Glutamatergic neuron (in vitro differentiated cells): ENCODE measurements at places on chromosomes 13 and 19. TPM values are rescaled to one million over a fixed set of nuclear protein-coding genes. Genes with fewer than 3 reads are reported as not detected.
A peak's percentile ranks its signal among the peaks of the same experiment; 100 is the strongest.

The PRX gene
- total RNA-seq, result 4.7 TPM

The SLITRK1 gene
- total RNA-seq, result 69.8 TPM

The FSD1 gene
- total RNA-seq, result 156 TPM

The EEF1AKMT1 gene
- 2.9 TPM for total RNA-seq

The TSHZ3 gene
- total RNA-seq, result 7.4 TPM

The CDX2 gene
- 1.1 TPM for total RNA-seq

The ZNF155 gene
- 12.3 TPM for total RNA-seq

The PRTN3 gene
- not detected for total RNA-seq

The ATP8B3 gene
- 2.5 TPM for total RNA-seq

The PRRG2 gene
- 0.29 TPM for total RNA-seq

The ZNF415 gene
- total RNA-seq, result 12.7 TPM

The SIGLEC7 gene
- not detected for total RNA-seq

The OR4F17 gene
- not detected for total RNA-seq

The KLK2 gene
- total RNA-seq, result not detected

- H3K4me3 ChIP-seq, result no peak overlapping the region
- H3K4me1 ChIP-seq, result no peaks in the 10 kb centered on the region
- no peak overlapping the region for H3K27ac ChIP-seq
- H3K36me3 ChIP-seq, result no peaks in the 10 kb centered on the region
Measured at GRCh38 chr19:47545061-47545948, 27.6 kb downstream of the ZNF541 start.

GRCh38 chr19:1923319-1923718 lies 17.7 kb upstream of the CSNK1G2 start:
- no peaks in the 10 kb centered on the region for H3K27me3 ChIP-seq
- no peak for DNase-seq
- no peak overlapping the region for H3K27ac ChIP-seq
- no peaks in the 10 kb centered on the region for H3K36me3 ChIP-seq

- no peak for DNase-seq
- H3K27me3 ChIP-seq, result peaks cover 4% of the 10 kb centered on the region
- H3K36me3 ChIP-seq, result no peaks in the 10 kb centered on the region
- no peaks in the 10 kb centered on the region for H3K4me1 ChIP-seq
- H3K27ac ChIP-seq, result no peak overlapping the region
Measured at GRCh38 chr13:38213314-38213713, 136.3 kb upstream of the UFM1 start.

GRCh38 chr19:711254-711653 lies 2.5 kb downstream of the PALM start:
- peaks cover 25% of the 10 kb centered on the region for H3K27me3 ChIP-seq
- H3K4me3 ChIP-seq, result peak overlapping the region; percentile 94
- H3K36me3 ChIP-seq, result peaks cover 5% of the 10 kb centered on the region
- H3K27ac ChIP-seq, result peak overlapping the region; percentile 98
- peaks cover 18% of the 10 kb centered on the region for H3K4me1 ChIP-seq
- no peak for DNase-seq

- no peaks in the 10 kb centered on the region for H3K27me3 ChIP-seq
- no peak for DNase-seq
- H3K36me3 ChIP-seq, result no peaks in the 10 kb centered on the region
- no peaks in the 10 kb centered on the region for H3K4me1 ChIP-seq
- no peak overlapping the region for H3K27ac ChIP-seq
Measured at GRCh38 chr13:84609716-84610115, 727.4 kb upstream of the SLITRK1 start.

DNA sequence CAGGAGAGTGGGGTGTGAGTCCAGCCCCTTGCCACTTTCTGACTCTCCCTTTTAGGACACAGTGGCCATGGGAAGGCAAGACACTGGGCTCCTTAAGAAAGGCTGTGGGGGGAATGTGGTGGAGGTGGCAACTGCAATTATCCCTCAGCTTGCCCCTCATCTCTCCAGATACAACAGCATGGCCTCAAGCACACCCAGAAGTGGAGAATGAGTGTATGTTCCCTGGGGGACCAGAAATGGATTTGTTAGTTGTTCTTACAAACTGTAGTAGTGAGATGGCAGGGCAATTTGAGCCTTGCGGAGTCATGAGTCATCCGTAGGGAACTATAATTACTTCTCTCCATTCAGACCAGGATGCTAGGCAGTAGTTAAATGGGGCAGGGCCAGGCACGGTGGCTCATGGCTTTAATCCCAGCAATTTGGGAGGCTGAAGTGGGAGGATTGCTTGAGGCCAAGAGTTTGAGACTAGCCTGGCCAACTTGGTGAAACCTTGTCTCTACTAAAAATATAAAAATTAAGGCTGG lies 25.6 kb upstream of the CXCL17 start:
- DNase-seq, result peak; percentile 17
- H3K4me3 ChIP-seq, result no peak overlapping the region
- H3K27ac ChIP-seq, result peak overlapping the region; percentile 71
- peaks cover 2% of the 10 kb centered on the region for H3K27me3 ChIP-seq
- no peaks in the 10 kb centered on the region for H3K36me3 ChIP-seq
- peaks cover 9% of the 10 kb centered on the region for H3K4me1 ChIP-seq

DNA sequence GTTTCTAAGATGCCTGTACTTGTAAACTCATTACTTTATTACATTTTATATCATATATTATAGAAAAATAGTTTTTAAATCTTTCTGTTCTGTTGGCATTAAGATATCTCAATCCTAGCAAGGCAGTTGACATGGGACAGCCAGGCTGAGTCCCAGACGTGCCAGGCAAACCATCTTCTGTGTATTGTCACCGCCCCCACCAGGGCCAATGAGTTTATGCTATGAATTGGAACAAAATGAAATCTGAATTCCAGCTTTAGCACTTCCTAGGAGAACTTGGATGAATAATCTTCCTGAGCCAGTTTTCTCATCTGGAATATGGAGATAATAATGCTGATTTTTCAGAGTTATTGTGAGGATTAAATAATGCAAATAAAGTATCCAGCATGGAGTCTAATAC lies 79.9 kb upstream of the GSX1 start:
- H3K27me3 ChIP-seq, result no peaks in the 10 kb centered on the region
- no peak overlapping the region for H3K27ac ChIP-seq
- DNase-seq, result no peak
- no peaks in the 10 kb centered on the region for H3K36me3 ChIP-seq
- no peak overlapping the region for H3K4me3 ChIP-seq
- H3K4me1 ChIP-seq, result no peaks in the 10 kb centered on the region

DNA sequence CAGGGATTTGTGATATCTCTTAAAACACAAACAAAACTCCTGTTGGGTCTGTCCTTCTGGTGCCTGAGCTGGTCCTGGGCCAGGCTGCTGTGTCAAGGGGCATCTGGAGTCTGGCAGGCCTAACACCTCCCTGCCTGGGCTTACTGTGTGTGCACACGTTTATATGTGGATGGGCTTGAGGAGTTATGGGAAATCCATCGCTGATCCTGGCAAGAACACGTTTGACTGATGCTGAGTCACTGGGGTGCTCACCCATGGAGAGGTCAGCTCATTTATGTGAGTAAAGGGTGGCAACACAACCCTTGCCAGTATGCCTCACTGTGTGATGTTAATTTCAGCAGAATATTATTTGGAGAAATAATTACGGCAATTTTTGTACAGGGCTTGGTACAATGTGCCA lies 44.5 kb upstream of the PCDH8 start:
- H3K27ac ChIP-seq, result no peak overlapping the region
- H3K4me1 ChIP-seq, result peaks cover 40% of the 10 kb centered on the region
- no peak for DNase-seq
- no peak overlapping the region for H3K4me3 ChIP-seq

- H3K27ac ChIP-seq, result no peak overlapping the region
- no peaks in the 10 kb centered on the region for H3K36me3 ChIP-seq
- no peak overlapping the region for H3K4me3 ChIP-seq
- no peak for DNase-seq
Measured at GRCh38 chr13:48158290-48158689, 63.4 kb upstream of the MED4 start.

DNA sequence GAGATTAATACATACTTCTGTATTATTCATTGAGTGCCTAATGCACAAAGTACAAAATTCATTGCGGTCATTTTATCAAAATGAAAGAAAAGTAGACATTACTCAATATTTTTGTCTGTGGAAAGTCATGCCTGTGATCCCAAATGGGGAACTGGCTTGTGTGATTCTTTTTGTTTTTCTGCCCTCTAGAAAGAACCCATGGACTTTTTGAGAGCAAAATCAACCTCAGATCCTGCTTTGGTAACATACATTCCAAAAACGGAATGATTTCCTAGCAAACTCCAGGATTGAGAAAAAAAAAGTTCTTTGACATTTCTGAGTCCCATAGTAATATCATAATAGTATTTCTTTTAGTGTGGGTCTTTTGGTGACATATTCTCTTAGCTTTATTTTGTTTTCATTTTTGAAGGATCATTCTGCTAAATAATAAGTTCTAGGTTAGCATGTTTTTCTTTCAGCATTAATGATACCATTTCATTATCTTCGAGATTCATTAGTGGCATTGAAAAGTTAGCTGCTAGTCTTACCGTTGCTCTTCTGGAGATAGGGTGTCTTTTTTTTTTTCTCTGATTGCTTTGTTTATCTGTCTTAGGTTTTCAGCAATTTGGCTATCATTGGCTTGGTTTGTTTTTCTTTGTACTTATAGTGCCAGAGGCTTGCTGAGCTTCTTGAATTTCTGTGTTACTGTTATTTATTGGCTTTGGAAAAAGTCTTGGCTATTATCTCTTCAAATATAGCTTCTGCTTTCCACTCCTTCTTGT lies 102.4 kb upstream of the CSNK1A1L start:
- no peak for DNase-seq
- H3K4me3 ChIP-seq, result no peak overlapping the region
- H3K27ac ChIP-seq, result no peak overlapping the region
- no peaks in the 10 kb centered on the region for H3K4me1 ChIP-seq
- H3K36me3 ChIP-seq, result no peaks in the 10 kb centered on the region

DNA sequence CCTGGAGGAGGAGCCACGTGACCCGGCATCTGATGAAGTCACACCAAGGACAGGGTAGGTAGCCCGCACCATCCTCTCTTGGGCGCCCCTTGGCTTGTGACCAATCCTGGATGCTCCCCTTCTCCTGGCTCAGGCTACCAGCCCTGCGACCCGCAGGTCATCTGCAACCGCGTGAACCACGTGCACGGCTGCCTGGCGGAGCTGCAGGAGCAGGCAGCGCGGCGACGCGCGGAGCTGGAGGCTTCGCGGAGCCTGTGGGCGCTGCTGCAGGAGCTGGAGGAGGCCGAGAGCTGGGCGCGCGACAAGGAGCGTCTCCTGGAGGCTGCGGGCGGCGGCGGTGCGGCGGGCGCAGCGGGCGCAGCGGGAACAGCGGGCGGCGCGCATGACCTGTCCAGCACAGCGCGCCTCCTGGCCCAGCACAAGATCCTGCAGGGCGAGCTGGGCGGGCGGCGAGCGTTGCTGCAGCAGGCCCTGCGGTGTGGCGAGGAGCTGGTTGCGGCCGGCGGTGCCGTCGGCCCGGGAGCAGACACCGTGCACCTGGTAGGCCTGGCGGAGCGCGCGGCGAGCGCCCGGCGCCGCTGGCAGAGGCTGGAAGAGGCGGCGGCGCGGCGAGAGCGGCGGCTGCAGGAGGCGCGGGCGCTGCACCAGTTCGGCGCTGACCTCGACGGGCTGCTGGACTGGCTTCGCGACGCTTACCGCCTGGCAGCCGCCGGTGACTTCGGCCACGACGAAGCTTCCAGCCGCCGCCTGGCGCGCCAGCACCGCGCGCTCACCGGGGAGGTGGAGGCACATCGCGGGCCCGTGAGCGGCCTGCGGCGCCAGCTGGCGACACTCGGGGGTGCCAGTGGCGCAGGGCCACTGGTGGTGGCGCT lies 45.9 kb downstream of the SPTBN4 start:
- no peak overlapping the region for H3K27ac ChIP-seq
- peaks cover 2% of the 10 kb centered on the region for H3K4me1 ChIP-seq
- peak; percentile 74 for DNase-seq

DNA sequence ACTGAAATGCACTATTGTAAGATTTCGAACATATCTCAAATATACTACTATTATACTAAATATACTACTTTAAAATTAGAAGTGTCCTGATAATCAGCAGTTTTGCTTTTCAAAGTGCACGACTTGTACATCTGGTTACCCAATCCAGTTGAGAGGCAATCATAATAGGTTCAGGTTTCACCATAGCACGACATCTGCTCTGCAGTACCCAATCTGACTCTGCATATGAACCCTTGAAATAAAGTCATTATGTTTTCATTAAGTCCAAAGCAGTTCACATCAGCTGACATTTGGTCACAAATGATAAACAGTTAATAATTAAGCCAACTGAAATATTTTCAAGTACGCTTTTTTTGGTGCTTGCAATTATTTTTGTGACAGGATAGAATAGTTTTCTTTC lies 90.6 kb downstream of the PCDH9 start:
- DNase-seq, result no peak
- peaks cover 44% of the 10 kb centered on the region for H3K4me1 ChIP-seq

DNA sequence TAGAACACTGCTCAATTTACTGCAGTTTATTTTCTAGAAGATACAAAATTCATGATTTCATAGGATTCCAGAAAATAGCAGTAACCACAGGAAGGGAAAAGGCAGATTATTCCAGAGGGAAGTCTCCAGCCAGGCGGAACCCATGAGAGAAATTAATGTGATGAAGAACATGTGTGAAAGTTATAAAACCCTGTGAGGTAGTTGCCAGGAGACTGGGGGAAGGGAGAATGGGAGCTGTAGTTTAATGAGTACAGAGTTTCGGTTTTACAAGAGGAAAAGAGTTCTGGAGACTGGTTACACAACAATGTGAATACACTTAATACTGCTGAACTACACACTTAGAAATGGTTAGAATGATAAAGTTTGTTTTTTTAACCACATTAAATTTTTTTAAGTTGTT lies 14.2 kb upstream of the PDX1 start:
- H3K27ac ChIP-seq, result no peak overlapping the region
- no peaks in the 10 kb centered on the region for H3K4me1 ChIP-seq
- no peaks in the 10 kb centered on the region for H3K36me3 ChIP-seq
- H3K4me3 ChIP-seq, result no peak overlapping the region

- DNase-seq, result peak; percentile 81
- H3K4me1 ChIP-seq, result peaks cover 19% of the 10 kb centered on the region
- H3K27me3 ChIP-seq, result peaks cover 11% of the 10 kb centered on the region
- no peaks in the 10 kb centered on the region for H3K36me3 ChIP-seq
- no peak overlapping the region for H3K27ac ChIP-seq
- peak overlapping the region; percentile 52 for H3K4me3 ChIP-seq
Measured at GRCh38 chr19:12796146-12797071, 5.1 kb downstream of the JUNB start.

DNA sequence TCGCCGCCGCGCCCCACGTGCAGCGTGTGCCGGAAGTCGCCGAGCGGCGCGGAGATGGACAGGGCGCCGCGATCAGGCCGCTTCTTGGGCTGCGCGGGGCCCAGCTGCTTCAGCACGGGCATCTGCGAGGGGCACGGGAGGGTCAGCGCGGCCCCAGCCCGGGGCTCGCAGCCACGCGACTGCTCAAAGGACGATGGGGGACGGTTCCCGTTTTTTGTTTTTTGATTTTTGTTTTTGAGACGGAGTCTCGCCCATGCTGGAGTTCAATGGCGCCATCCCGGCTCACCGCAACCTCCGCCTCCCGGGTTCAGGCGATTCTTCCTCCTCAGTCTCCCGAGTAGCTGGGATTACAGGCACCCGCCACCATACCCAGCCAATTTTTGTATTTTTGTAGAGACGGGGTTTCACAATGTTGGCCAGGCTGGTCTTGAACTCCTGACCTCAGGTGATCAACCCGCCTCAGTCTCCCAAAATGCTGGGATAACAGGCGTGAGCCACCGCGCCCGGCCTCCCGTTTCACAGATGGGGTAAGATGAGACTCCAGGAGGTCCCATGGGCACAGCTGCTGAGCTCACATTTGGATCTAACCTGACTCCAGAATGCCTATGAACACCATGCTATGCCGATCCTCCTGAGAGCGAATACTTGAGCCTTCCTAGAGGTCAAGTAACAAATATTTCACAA lies 2.0 kb upstream of the LENG9 start:
- peak overlapping the region; percentile 63 for H3K4me3 ChIP-seq
- no peak overlapping the region for H3K27ac ChIP-seq
- no peaks in the 10 kb centered on the region for H3K36me3 ChIP-seq
- peaks cover 3% of the 10 kb centered on the region for H3K4me1 ChIP-seq
